IPS-NIHi11 (cell line): ENCODE measurements at places on chromosomes 11 and 22.

DNA sequence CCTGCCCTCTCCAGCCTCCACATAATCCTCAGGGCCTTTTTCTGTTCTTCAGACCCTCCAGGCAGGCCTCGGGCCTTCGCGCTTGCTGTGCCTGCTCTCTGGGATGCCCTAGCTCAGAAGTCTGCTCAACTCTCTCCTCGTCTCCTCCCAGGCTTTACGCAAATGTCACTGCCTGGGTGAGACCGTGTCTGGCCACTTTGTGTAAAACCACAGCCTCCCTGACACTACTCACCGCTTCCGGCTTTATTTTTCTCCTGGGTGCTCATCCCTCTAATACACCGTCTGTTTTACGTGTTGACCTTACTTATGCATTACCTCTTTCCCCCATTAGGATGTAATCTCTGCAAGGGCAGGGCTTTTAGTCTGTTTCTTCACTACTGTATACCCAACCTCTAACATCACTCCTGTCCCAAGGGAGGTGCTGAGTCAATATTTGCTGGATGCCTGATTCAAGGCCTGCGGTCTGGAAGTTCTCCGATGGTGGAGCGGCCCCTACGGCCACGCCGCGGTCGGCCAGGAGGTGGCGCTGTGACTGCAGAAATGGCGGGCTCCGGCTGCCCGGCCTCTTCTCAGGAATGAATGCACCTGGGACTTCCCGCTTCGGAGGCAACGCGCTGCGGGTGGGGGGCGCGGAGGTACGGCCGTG is 58.2 kb upstream of the THY1 start:
- peak; percentile 94 for DNase-seq

GRCh38 chr11:104798789-104799188 is 99.5 kb downstream of the CASP12 start:
- DNase-seq: no peak

GRCh38 chr22:30968015-30968923 is at the start of gene MORC2:
TSS of gene MORC2 (minus strand) at chr22:30968774. CDS start at chr22:30967889, 885 bp downstream.
- DNase-seq: peak; percentile 67

- DNase-seq: peak; percentile 64
These were observed at the start of gene TSSK2 for GRCh38 chr22:19130959-19131684. TSS of gene TSSK2 (plus strand) at chr22:19131308. CDS start at chr22:19131400, 92 bp downstream.

- no peak for DNase-seq
These were observed 170.4 kb downstream of the SWAP70 start for GRCh38 chr11:9834291-9834690.

- DNase-seq: peak; percentile 80
These were observed 31.5 kb downstream of the KIAA0930 start for GRCh38 chr22:45208993-45209838.

- DNase-seq: peak; percentile 70
These were observed at the start of gene CCND1 for GRCh38 chr11:69640995-69641581. TSS of gene CCND1 (plus strand) at chr11:69641156. CDS start at chr11:69641314, 158 bp downstream.

- DNase-seq: no peak
These were observed 11.5 kb upstream of the GRK2 start for GRCh38 chr11:67254798-67255197.

GRCh38 chr11:43694477-43694876 is 13.9 kb downstream of the HSD17B12 start:
- DNase-seq: no peak

GRCh38 chr11:72634472-72635095 is 39.6 kb downstream of the PDE2A start:
- no peak for DNase-seq

GRCh38 chr11:114348200-114349191 is 51.8 kb downstream of the C11orf71 start:
- DNase-seq: peak; percentile 26
